Stimulated activated CD4-positive, alpha-beta T cell treated with anti-CD3 and anti-CD28 coated beads, Interleukin-15, amount 100 ng/mL, for 1 hour (primary cell): ENCODE measurements at places on chromosomes 12 and 14.

DNA sequence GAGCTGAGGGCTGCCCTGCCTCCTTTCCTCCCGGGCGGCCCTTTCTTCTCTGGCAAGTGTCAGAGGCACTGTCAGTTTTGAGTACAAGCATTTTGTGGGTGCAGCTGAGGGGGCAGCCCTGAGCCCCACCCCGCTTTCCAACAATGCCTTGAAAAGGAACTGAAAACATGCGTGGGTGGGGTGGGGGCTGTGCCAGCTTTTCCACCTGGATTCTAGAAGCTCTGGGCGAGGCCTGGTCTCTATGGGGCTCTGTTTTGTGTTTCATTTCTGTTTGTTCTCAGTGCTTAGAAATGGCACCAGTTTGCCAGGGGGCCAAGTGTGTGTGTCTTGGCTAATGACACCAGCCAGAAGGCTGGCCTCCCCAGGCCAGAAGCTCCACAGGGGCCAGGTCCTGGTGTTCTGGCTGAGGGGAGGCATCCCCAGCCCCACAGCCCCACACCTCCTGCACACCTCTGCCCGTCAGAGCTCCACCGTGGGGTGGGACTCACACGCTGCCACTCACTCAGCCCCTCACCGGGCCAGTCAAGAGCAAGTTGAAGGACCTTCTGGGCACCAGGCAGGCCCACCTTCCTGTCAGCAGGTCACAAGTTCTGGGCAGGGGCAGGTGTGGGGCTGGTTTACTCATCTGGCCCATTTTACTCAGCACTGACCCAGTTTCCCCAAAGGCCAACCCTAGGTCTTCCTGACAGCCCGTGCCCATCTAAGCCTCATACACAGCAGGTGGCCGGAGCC, 155.1 kb downstream of the CALM1 start:
- no peak for DNase-seq

DNA sequence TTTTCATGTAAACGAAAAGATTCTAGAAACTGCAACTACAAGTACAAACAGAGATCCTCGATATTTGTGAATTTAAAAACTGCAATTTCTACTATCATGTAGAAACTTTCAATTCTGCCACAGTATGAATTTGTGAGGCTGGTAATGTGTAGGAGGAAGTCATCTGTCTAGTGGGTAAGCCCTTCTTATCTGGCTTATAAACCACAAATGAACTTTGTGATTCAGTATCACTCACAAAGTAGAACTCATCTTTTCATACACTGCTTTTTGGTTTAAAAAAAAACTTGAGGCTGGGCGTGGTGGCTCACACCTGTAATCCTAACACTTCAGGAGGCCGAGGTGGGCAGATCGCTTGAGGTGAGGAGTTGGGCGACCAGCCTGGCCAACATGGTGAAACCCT, 20.7 kb downstream of the GTF2A1 start:
- no peak for DNase-seq

DNA sequence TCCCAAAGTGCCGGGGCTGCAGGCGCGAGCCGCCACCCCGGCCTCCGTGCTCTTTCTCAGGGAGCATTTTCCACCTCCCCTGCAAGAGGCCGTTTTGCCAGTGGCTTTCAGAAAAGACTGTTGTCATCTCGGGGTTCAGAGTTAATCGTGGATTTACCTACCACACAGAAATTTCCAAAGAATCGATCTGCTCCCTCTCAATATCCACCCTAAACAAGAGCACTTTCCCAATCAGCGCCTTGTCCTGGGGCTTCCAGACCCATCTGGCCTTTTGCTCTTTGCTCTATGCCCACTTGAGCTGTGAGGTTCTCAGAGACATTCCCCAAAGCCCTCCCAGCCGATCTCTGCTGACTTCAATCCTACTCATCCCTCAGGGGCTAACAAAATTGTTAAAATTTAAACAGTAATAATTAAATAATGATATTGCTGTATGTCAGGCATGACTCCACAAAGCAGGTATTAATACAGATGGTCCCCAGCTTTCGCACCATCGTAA, 86.6 kb downstream of the NINJ2 start:
- DNase-seq: no peak

GRCh38 chr12:99387661-99388060, 259.9 kb upstream of the GARIN6 start:
- no peak for DNase-seq

- no peak for DNase-seq
These were observed 163.7 kb upstream of the RPH3A start for GRCh38 chr12:112627851-112628250.

GRCh38 chr12:58293308-58293982, 352.1 kb downstream of the ATP23 start:
- DNase-seq: no peak

- no peak for DNase-seq
These were observed 19.6 kb downstream of the TNFAIP2 start for GRCh38 chr14:103142721-103143302.

DNA sequence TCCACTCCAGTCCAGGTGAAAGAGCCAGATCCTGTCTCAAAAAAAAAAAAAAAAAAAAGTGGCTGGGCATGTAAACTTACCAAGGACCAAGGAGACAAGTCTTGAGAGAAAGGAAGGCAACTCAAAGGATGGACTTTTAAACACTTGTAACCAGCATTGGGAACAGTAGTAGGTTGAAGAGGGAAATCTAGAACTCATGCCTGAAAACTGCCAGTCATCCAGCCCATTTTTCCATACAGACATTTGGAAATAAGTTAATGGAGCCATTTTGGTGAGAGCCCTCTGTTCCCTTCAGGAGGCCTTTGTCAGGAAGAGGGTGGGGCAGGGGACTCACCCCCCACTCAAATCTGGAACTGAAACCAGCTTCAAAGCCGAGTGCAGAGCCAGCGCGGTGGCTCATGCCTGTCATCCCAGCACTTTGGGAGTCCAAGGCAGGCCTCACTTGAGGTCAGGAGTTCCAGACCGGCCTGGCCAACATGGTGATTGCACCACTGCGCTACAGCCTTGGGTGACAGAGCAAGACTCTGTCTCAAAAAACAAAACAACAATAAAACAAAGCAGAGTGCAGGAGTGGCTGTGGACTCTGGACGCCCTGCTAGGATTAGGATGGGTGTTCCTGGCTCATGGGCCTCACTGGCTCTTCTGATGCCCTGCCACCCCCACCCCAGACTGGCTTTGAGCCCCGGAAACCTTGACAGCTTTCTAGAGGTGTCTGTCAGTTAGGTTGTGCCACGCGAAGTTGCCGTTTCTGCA, 1.6 kb upstream of the MLXIP start:
- no peak for DNase-seq

DNA sequence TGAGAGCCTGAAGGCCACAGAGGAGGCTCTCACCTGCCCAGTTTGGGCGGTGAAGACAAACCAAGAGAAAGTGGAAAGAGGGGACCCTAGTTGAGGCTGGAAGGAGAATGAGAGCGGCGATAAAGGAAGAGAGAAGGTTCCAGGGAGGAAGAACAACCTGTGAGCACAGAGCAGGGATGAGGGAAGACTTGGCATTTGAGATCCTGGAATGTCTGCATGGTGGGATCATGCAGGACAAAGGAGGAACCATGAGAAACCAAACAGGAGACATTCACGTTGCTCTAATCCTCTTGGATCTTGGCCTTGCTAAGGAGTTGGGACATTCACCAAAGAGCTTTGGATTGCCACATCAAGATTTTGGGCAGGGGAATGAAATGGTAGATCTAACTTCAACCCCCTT, 22.9 kb upstream of the RBM19 start:
- no peak for DNase-seq

GRCh38 chr12:90023207-90023900, 314.7 kb upstream of the ATP2B1 start:
- no peak for DNase-seq

DNA sequence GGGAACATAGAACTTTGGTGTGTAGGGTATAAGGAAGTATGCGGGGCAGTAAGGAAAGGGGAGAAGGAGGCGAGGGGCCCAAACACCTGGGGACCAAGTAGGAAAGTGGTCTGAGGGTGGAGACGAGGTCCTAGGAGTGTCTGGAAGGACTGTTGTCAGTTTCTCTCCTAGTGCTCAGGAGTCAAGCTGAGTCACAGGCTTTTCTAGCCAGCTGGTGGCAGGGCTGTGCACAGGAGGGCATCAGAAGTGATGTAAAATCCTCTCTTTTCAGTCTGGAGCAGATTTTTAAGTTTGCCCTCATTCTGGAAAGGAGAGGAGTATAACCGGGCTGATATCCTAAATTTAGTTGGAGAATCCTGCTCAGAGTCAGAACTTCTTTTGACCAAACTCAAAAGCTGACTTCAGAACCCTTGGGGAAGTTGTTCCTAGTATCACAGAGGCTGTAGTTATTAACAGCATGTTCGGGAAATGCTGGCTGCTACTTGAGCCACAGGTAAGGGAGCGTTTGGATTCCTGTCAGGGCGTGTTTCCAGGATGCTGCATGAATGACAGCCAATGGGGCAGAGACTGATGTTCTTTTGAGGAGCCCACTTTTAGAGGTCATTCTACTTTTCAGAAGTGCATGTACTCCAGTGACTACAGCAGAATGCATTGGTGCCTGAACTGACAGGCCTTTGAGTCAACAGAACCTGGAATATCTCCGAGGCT, 19.3 kb downstream of the ZNF664 start:
- DNase-seq: no peak

DNA sequence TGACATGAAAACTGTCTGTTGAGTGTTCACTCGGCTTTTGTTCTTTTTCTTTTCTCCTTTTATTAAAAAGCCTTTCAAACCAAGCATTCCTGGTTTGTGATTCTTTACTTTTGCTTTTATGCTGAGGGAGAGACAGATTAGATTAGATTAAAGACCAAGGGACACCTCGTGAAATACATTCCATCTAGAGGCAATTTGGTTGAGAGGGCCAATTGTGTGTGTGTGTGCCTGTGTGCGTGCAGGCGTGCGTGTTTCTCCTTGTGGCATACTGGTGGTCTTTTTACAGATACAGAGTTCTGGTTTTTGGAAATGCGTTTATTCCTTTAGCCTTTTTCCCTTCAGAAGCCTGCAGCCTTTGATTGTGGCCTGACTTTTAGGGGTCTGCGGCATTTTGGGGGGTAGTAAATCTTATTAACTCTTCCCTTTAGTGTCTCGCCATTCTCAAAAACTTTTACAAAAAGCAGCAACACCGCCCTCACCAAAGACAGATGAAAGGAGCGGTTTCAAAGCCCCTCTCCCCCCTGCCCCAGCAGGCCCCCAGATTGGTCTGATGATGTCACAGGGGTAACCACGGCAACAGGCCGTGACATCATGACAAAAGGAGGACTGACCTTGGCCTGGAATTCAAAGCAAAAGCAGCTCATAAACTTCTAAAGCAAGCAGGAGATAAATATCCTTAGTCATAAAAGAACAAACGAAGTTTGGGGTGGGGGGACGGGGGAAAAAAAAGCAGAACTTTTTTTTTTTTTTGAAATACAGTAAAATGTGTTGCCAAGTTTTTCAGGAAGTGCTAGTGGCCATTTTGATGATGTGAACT, 84.1 kb upstream of the TBX3 start:
- DNase-seq: no peak

GRCh38 chr14:100285021-100285912, 21.0 kb downstream of the SLC25A29 start:
- DNase-seq: peak; percentile 79

DNA sequence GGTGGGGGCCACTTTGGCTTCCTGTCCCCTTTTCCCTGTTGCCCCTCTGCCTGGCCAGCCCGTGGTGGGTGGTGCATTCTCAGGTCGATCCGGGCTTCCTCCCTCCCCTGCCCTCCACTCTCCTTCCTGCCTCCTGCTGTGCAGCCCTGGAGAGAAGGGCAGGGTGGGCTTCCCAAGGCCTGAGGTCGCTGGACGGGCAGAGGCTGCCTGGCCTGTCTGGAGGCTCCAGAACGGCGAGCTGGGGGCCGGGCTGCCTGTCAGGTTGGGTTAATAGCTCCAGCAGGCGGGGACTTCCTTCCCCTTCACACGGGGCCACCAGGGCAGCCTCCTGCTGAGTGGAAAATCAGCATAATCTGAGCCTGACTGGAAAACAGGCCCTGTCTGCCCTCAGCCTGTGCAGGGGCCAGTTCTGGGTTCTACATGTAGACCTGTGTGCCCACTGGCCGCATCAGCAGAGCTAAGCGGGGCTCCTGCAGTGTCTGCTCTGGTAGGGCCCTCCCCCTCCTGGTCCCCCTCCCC, 11.3 kb downstream of the KIF26A start:
- DNase-seq: no peak

DNA sequence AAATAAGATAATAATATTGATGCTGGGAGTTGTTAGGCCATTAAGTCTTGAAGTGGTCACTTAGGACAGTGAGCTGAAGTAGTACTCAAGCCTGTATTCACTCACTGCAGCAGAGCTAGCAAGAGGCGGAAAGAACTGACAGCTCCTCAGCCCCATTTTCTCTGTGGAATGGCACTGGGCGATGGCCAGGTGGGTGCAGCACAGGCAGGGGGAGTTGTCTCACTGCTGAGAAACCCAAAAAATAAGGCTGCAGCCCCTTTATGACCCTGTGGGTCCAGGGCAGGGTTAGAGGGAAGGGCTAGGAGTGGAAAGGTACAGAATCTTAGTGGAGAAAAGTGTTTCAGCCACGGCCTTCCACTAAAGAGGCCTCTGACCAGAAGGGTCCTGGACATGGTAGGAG, 35.5 kb downstream of the PDZRN4 start:
- no peak for DNase-seq

GRCh38 chr12:13504074-13504473, 307.5 kb downstream of the EMP1 start:
- DNase-seq: no peak

DNA sequence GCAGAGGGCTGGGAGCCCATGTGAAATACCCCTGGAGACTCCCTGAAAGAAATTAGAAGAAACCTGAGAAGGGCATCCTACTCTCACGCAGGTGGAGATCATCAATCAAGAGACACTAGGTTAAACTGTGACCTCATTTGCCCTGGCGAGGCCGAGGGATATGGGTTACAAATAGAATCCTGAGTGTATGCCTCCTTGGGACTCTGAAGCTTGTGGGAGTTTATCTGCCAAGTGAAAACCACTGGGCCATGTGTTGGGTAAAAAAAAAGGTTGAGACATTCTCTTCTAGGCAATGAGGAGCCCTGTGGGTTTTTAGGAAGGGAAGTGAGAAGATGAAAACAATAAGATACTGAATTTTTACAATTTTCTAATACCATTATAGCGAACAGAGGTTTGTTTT, 160.7 kb upstream of the ARID2 start:
- no peak for DNase-seq

- DNase-seq: no peak
These were observed 380.1 kb downstream of the NOVA1 start for GRCh38 chr14:26217778-26218177.

DNA sequence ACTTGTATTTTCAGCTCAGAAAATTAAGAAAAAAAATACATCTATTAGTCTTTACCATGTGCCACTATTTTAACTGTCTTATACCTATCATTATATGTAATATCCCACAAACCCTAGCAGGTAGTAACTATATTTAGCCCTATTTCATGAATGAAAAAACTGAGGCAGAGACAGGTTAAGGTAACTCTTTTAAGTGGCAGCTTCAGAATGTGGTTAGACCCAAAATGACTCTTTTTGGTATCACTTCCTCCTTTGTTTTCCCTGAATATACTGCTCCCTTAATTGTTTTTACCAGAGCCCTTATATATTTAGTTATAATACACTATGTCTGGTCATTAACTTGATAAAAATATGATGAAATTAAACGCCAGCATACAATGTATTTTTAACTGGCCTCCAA, 235.6 kb upstream of the RPL10L start:
- DNase-seq: no peak
